Activated naive CD8-positive, alpha-beta T cell treated with anti-CD3 and anti-CD28 coated beads, Interleukin-2, amount 50 U/mL, for 24 hours (primary cell): ENCODE measurements at places on chromosomes 2 and 18.
A peak's percentile ranks its signal among the peaks of the same experiment; 100 is the strongest.

DNA sequence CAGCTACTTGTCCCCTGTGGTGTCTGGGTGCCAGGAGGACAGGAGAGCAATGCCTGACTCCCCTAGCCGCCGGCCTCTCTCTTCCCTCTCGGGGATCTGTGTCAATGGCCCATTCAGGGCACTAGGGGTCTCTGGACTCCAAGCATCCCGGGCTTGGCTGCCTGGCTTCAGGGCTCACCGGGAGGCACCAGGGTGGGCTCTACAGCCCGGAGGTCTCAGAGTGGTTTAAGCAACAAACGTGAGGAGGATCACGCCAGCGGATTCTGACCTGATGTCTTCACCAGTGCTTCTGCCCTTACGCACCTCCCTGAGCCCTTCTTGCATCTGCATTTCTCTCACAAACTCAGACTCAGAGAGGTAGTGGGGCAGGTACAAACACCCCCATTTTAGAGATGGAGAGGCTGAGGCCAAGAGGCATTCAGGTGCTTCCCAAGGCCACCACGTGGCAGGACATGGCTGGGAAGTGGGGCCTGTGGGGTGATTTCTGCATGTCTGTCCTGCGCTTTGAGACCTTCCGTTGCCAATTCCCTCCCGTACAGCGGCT lies 243.0 kb downstream of the CELF4 start:
- peak; percentile 23 for DNase-seq

DNA sequence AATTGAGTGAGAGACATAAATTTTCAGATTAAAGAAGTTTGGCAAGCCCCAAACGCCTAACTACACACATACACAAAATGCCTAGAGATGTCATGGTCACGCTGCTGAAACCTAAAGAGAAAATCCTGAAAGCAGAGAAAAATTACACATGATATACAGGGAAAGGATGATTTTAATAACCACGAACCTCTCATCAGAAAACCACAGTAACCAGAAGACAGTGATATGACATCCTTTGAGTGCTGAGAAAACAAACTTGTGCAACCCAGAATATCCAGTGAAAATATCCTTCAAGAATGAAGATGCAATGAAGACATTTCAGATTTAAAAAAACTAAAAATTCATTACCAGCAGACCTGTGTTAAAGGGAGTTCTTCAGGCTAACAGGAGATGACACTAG lies 122.4 kb upstream of the LMAN1 start:
- DNase-seq = no peak

GRCh38 chr18:45981821-45982220 lies 14.7 kb upstream of the EPG5 start:
- no peak for DNase-seq

- no peak for DNase-seq
Measured at GRCh38 chr2:70098032-70098431, 10.8 kb downstream of the PCBP1 start.

DNA sequence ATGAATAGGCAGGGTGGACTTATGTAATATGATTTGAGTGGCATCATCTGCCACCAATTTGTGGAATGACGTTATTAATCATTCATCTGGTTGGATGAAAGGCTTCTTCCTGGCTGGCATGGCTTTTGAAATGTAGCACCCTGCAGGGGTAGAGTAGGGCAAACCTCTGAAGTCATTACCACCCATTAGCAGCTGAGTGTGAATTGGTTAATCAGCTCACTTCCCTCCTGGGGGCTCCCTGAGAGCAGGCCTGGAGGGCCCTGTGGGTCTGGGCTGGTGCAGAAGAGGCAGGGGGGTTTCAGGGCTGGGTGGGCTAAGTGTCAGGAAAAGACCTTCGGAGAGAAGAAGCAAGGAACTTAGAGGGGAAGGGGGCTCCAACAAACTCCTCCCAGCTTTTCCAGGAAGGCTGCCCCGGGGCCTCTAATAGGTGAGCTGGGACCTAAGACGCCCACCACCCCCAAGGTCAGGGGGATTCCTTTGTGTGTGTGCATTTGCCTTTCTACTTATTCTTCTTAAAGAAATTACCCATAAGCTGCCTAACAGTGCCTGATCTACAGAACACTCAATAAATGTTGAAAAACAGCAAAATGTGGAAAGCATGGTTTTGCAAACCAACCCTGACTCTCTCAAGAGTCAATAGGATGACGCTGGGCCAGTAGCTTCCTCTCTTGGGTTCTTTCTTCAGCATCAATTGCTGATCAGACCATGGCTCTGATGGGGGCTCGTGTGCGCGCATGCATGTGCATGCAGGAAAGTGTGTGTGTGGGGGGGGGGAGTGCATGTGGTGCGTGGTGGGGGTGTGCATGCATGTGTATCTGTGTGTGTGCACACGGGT lies 49.7 kb upstream of the ZNF516 start:
- DNase-seq = no peak

- no peak for DNase-seq
Measured at GRCh38 chr18:50627594-50628532, 68.0 kb downstream of the MAPK4 start.

DNA sequence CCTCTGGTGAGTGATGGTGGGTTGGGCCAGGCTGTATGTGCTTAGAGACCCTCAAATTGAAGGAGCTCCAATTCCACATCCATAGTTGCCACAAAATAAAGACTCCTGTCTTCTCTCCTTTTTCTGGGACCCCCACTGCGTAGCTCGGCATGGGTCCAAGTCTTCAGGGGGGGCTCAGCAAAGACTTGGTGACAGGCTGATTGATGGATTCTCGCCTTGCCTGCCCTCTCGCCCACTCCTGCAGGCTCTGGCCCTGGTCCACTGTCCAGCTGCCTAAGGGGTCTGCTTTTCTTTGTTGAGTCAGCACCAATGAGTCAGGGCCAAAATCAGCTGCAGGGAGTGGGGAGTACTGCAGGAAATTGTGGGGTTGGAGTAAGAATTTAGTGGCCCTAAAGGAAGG lies 21.5 kb downstream of the RPL37A start:
- no peak for DNase-seq

DNA sequence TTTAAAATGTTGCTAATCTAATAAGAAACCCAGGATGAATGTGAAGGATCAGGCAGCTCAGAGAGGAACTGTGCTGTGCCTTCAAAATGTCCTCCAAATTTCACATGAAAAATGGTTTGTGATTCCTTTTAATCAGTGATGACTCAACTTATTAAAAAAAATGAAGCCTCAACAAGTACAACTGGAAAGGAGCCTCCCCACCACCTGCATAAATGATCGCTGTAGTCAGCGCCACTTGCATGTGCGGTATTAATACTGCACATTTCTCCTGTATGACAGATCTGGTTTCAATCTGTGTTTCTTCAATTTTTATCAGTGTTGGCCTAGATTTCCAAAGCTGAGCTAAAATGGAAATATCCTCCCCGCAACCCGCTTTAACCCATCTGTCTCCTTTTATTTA lies 115.0 kb upstream of the TMEM200C start:
- no peak for DNase-seq

GRCh38 chr2:127615511-127616166 lies 30.3 kb upstream of the GPR17 start:
- no peak for DNase-seq

DNA sequence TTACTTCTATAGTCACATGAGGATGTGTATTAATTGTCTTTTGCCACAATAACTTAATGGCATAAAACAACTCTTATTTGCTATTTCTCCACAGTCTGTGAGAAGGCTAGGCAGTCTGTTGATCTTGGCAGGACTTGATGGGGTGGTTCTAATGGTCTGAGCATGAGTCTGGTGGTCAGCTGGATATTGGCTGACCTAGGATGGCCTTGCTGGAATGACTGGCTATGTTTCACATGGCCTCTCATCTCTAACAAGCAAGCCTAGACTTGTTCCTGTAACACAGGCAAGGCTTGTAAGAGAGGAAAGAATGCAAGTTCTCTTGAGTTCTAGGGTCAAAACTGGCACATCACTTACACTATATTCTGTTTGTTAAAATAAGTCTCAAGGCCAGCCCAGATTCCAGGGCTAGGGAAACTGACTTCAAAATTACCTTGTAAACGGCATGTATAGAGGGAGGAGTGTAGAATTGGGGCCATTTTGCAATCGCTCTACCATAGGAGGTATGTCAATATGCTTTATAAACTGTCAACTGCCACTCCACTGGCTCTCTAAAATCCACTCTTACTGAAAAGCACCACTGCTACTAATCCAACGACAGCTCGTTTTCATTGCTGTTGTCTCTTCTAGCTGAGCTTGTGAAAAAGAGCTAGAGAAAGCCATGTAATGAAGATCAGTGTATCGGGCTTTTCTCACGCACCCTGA lies 325.0 kb upstream of the PKDCC start:
- DNase-seq = no peak

- no peak for DNase-seq
Measured at GRCh38 chr2:196502386-196502785, 137.1 kb upstream of the CCDC150 start.

GRCh38 chr18:8969639-8970390 lies 132.7 kb upstream of the NDUFV2 start:
- DNase-seq = no peak

DNA sequence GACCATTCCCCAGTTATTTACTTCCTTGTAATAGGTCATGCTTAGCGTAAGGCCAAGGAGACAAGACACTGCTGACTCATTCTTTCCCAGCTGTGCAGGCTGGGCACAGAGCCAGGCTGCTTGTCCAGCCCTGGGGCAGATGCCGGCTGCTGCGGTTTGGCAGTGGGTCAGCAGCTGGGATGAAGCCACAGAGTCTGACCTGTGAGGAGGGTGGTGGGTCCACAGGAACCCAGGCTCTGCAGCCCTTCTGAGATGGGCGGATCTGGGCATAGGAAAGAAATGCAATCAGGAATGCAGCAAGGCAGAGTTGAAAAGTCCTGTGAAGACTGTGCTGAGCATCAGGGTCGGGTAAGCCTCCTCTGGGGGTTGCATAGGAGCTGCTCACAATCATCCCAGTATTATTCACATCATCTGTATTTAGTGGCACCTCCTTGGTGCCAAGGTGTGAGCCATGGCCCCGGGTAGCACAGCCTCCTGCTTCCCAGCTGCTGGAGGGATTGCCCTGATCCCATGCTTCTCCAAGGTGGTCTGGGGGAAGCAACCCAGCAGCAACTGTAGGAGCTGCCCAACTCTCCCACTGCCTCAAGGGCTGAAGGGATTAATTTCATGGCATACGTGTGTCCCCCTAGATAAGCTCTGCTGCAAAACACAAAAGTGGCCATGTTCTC lies 139.0 kb downstream of the DDX1 start:
- no peak for DNase-seq

DNA sequence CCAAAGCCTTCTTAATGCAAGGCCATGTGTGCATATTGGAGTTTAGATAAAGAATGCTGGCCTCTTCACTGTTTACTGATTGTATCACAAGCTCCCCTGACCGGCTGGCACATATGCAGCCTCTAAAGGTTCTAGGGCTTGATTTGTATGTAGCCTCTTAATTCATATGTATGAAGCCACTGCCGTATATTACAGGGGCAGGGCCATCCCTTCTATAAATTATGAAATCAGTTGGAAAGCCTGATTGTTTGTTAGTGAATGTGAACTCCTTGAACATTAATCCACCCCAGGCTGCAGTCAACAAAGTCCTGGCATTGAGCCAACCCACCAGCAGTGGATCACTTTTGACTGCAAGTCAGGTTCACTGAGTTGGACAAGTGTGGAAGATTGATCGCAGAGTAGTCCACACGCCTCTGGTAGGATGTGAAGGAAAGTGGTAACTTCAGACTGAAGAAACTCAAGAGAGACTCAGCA lies 61.6 kb upstream of the PARD3B start:
- no peak for DNase-seq

DNA sequence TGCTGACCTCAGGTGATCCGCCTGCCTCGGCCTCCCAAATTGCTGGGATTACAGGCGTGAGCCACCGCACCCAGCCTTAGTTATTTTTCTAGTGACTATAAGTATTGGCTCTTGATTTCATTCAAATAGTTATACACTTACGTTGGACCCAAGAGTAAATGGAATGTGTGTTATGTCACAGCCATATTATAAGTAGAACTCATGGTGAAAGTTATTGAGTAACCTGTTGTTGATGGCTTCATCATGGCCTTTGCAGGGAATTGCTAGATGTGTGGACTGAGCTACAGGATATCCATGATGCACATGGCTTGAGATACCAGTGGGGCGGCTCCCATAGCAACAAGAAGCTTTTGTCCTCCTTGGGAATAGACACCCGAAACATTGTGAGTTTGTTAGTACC lies 44.7 kb downstream of the AFTPH start:
- DNase-seq = no peak

DNA sequence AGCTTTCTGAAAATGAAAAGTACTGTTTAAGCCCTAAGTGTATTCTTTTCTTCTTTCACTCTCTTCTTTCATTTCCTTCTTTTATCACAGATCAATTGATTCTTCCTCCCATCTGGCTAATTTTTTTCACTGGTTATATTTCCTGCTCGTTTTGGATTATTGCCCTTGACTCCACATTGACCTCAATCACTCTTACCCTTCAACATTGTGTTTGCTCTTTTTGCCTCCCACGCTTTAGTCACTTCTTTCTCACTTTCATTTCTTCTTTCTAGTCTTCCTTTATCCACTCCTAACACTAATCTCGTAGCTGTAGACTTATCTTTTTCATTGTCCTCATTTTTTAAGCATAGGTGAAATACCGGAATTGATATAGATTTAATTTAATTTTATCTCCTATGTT lies 320.3 kb upstream of the VRK2 start:
- DNase-seq = no peak

- DNase-seq = no peak
Measured at GRCh38 chr18:55323051-55323994, 264.7 kb downstream of the TCF4 start.

DNA sequence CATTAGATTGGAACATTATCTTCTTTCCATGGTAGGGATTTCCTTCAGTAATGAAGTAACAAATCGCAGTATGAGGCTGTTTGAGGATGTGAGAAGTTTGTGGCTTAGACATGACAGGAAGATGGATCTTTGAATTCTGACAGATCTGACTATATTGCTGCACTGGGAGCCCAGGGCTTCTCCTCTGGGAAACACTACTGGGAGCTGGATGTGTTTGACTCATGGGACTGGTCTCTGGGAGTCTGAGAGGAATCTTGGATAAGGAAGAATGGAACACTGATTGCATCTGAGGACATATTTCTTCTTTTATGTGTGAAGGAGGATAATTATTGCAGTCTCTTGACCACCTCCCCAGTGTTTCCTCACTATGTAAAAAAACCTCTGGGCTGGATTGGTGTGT lies 77.2 kb upstream of the ST6GAL2 start:
- DNase-seq = no peak

- no peak for DNase-seq
Measured at GRCh38 chr2:240451108-240451611, 15.7 kb downstream of the GPC1 start.

DNA sequence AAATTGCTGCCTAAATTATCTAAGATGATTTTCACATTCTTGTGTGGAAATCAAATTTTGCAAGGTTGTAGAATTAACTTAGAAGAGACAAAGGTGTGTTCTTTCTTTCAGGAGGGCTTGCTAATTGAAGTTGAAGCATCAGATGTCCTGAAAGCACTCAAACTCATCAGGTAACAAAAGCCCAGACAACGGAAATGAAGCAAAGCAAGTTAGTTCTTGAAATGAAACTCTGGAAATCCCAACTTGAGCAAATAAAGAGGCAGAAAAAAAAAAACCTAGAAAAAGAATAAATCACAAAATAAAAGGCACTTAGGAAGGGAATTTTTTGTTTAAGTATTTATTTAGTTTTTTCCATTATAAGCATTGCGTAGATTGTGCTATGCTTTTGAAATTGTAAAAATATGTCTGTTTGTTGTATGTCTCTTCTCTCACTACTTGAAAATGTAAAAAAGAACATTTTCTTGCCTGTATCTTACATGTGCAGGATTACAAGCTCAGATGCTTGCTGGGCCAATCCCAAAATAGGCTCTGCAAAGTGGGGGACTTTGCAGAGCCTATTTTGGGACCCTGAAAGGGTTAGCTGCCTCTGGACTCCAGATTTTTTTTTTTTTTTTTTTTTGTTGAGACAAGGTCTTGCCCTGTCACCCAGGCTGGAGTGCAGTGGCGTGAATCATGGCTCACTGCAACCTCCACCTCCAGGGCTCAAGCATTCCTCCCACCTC lies 46.7 kb downstream of the FAM161A start:
- DNase-seq = no peak
